NT2/D1 (cell line): ENCODE measurements at places on chromosomes 12 and 14.

GRCh38 chr14:24900269-24901100 is 149.5 kb downstream of the STXBP6 start:
- no peak for DNase-seq

DNA sequence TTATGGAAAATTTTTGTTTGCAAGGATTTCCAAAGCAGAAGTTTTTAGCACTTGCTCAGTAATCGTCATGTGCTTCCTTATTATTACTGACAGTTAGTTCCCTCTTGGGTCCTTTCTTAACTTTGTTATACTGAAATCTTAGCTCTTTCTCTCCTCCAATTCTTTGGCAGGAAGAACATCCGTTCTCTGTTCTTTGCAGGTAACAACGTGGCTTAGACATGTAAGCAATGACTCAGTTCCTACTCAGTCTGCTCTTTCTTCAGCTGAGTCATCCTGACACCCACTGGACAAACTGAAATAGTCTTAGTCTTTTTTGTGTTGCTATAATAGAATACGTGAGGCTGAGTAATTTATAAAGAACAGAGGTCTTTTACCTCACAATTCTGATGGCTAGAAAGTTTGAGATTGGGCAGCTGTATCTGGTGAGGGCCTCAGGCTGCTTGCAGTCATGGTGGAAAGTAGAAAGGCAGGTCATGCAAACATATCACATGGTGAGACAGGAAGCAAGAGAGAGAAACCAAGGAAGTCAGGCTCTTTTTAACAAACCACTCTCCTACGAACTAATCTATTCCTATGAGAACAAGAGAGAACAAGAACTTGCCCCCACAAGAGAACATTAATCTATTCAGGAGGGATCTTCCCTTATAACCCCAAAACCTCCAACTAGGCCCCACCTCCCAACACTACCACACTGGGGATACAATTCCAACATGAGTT is 49.2 kb downstream of the TESPA1 start:
- no peak for DNase-seq

DNA sequence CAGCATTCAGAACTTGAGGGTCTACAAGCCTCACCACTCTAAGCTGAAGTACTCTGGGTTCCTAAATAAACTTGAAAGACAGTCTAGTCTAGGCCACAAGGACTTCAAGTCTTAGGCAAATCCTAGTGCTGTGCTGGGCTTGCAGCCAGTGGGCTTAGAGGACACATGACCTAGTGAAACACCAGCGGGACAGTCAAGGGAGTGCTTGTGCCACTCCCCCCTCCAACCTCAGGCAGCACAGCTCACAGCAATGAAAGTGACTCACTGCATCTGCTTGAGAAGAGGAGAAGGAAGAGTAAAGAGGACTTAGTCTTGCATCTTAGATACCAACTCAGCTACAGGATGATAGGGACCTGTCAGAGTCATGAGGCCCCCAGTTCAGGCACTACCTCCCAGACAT is 438.1 kb downstream of the IPO8 start:
- DNase-seq = no peak

DNA sequence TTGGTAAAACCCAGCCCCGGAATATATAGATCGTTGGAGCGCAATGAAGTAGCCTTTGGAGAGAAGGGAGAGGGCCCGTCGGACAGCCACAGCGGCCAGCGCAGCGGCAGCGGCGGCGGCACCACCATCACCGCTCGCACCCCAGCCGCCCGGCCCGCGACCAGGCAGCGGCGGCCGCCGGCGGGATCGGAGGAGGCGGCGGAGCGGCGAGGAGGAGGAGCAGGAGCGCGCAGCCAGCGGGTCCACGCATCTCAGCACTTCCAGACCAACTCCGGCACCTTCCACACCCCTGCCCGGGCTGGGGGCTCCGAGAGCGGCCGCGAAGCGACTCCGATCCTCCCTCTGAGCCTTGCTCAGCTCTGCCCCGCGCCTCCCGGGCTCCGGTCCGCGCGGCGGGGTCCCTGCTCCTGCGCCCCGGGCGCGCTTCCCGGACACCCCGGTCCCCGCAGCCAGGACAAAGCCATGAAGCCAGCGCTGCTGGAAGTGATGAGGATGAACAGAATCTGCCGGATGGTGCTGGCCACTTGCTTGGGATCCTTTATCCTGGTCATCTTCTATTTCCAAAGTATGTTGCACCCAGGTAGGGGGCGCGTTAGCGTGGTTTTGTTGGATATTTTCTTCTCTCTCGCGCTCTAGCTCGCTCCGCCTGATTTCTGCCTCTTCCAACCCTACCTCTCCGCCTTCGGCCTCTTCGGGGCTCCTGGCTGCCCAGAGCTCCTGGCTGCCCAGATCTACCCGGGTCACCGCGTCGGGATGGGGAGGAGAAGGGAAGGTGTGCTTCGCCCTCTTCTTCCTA is 400 bp downstream of the CHST11 start:
- peak; percentile 46 for DNase-seq

DNA sequence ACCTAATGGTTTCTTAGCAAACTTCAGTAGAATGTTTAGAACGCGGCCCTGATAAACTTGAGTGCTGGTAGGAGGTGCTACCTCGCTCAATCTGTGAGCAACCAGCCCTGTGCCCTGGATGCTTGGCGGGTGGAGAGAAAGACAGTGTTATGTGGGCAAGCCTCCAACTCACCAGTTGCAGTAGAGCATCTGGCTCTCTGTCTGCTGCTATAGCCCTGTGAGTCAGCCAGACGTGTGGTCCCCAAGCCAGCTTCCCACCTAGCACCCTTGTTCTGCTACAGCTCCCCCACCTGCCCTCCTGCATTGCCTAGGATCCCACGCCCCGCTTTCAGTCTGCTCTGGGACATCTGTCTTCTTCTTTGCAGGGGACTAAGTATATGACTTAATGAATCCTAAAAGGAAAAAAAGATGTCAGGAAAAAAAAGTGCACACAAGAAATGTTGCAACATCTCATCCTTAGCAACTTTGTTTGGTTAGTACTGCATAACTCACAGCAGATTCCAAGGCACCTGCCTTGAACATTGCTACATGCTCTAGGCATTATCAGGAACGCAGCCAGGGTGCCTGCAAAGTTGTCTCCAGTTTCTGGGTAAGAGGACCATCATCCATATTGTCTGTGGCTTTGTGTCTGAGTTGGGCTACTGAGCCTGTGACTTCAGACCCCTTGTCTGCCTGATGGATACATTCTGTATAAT is 13.6 kb downstream of the SNRNP35 start:
- DNase-seq = no peak

GRCh38 chr14:61609191-61609843 is 86.0 kb upstream of the HIF1A start:
- peak; percentile 67 for DNase-seq

- DNase-seq = no peak
Observed at GRCh38 chr12:98425859-98426258, 89.5 kb upstream of the TMPO start.

DNA sequence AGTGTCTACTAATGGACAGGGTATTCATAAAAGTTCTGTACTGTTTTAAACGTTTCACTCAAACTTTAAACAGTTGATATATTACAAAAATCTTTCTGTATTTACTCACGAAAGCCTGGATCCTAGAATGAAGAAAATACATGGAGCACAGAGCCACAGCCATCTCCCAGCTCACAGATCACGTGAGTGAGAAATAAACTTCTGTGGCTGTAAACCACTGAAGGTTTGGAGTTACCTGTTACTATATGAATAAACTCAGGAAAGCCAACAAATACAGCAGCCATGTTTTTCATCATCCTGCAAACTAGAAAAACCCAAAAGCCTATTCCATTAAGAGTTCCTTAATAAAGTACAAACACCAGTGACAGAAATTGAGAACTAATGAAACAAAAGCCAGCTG is 867 bp upstream of the TDG start:
- no peak for DNase-seq

DNA sequence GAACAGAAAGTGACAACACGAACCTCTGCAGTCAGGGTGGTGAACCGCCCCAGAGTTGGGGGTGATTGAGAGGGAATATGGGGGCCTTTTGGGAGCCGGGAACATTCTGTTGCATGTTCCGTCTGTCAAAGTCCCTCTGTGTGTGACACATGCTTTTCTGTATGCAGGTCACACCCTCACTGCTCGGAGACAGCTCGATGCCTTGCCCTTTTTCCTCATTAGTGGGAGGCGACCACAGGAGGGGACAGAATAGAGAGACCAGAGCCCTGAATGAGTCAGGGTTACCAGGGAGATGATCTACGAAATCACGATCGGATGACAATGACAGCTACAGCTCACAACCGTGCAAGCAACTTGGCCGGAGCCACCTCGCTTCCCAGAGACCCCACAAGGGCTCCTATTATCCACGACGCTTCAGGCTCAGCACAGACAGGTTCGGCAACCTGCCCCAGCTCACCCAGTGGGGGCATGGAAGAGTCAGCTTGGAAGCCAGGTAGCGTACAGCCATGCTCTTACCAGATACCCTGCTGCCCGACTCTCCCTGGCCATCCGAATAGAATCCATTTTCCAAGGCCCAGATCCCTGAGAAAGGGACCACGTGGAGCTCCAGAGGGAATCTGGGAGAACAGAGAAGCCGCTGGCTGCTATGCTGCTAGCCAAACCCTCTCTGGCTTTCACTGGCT is 38.8 kb downstream of the TESC start:
- DNase-seq = no peak

DNA sequence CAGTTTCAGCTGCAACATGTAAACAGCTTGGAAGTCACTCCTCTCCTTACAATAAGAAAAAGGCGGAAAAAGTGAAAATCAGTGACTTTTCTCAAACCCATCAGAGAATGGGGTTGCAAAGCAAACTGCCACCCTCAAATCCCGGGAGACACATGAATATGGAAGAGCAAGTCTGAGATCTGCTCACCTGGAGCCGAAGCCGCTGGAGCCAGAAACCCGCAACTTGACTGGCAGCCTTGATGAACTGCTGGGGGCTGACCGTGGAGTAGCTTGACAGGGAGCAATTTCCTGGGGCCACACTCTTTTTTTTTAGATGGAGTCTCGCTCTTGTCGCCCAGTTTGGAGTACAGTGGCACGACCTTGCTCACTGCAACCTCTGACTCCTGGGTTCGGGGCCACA is 208.2 kb downstream of the KIF26A start:
- no peak for DNase-seq

DNA sequence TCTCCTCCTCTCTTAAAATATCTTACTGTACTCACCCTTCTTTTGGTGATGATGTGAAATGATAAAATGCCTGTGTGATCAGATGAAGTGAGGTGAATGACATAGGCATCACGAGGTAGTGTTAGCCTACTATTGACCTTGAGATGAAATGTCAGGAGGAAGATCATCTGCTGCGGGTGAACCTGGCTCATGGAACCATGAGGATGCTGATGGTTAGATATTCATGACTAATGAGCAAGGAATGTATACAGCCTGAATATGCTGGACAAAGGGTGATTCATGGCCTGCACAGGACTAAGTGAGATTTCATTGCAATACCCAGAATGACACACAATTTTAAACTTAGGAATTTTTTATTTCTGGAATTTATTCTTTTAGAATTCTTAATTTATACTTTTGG is 89.6 kb downstream of the DAAM1 start:
- no peak for DNase-seq

GRCh38 chr14:104132981-104133380 is 5.4 kb upstream of the KIF26A start:
- DNase-seq = no peak

- DNase-seq = no peak
Observed at GRCh38 chr14:50410921-50411320, 14.2 kb upstream of the CDKL1 start.
